ENCODE measurements at places on chromosomes 4 and X.

GRCh38 chr4:142379277-142380051 is 466.6 kb downstream of the INPP4B start:
- no peak for DNase-seq

- no peak for DNase-seq
Observed at GRCh38 chr4:68416591-68416990, 30.7 kb upstream of the TMPRSS11E start.

DNA sequence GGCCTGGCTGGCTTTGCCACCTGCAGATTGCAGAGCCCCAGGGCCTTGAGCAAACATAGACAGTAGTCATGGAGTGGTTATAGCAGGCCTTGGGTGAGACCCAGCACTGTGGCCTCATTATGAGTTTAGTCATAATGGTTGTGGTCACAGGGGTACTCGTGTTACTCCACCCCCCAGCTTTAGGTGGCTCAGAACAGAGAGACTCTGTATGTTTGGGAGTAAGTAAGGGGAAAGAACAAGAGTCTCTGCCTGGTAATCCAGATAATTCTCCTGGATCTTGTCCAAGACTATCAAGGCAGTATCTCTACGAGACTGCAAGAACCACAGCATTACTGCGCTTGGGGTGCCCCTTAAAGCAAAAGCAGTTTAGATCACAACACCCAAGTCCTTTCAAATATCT is 62.3 kb upstream of the SCRG1 start:
- DNase-seq, result no peak

DNA sequence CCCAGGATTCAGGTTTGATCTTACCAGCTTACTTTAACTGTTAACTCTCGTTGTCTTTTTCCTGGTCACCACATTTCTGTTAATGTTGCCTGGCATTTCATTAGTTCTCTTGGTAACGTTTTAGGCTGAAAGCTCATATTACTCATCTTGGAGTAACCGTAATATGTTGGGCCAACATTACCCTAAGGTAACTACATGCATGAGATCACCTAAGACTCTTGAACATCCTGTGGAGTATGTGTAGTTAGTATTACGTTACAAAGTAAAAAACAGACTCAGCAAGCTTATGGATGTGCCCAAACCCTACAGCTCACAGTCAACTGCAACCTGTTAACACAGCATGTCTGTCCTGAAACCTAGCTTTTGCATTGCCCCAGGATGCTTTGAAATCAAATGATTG is 203.3 kb upstream of the HS3ST1 start:
- no peak for DNase-seq

- DNase-seq, result no peak
Observed at GRCh38 chr4:158255727-158256324, 45.5 kb downstream of the TMEM144 start.

- no peak for DNase-seq
Observed at GRCh38 chr4:148052448-148052847, 320.6 kb downstream of the ARHGAP10 start.

GRCh38 chr4:1792832-1793495 is at the start of gene FGFR3:
Gene FGFR3, plus strand, starts transcription at chr4:1793293. Its CDS starts 642 bp downstream, at chr4:1793935.
- no peak for DNase-seq

DNA sequence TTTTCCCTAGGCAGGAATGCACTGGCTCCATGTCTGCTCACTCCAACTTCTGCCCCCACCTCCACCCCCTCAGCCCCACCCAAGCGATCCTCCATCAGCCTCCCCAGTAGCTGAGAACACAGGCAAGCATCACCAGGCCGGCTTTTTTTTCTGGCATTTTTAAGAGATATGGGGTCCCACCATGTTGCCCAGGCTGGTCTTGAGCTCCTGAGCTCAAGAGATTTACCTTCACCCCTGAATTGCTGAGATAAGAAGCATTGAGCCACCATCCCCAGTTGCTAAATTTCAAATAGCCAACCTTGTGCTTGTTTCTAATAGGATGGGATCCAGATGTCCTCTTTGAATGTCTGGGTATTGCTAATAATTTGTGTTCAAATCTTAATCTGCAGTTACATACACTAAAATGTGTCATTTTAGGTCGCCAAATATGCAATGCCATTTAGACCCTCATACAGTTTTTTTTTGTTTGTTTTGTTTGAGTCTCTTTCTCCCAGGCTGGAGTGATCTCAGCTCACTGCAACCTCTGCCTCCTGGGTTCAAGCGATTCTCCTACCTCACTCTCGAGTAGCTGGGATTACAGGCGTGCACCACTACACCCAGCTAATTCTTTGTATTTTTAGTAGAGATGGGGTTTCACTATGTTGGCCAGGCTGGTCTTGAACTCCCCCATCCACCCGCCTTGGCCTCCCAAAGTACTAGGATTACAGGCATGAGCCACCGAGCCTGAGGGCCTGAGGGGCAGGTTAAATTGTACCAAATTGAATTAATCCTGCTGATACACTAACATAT is 8.8 kb downstream of the LARP7 start:
- no peak for DNase-seq

DNA sequence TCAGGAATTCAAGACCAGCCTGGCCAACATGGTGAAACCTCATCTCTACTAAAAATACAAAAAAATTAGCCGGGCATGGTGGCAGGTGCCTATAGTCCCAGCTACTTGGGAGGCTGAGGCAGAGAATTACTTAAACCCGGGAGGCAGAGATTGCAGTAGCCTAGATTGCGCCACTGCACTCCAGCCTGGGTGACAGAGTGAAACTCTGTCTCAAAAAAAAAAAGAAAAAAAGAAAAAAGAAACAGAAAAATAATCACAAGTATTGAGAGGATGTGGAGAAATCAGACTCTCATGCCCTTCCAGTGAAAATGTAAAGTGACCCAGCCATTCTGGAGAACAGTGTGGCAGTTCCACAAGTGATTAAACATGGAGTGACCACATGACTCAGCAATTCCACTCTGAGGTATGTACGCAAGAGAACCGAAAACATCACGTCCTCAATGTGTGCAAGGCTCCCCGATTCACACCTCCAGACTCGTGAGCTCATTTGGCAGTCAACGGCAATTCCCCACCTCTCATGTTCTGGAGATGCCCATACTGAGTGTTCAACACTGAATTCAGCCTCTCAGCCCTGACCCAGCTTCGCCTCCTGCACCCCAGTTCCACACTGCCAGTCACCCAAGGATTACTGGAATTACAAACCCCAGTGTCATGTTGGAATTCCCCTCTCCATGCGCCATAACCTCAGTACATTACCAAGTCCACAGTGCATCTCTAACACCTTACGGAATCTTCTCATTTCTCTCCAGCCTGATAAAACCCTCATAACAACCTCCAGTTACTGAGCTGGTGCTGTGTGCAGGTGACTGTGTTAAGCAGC is 21.1 kb downstream of the ACOX3 start:
- peak; percentile 56 for DNase-seq

DNA sequence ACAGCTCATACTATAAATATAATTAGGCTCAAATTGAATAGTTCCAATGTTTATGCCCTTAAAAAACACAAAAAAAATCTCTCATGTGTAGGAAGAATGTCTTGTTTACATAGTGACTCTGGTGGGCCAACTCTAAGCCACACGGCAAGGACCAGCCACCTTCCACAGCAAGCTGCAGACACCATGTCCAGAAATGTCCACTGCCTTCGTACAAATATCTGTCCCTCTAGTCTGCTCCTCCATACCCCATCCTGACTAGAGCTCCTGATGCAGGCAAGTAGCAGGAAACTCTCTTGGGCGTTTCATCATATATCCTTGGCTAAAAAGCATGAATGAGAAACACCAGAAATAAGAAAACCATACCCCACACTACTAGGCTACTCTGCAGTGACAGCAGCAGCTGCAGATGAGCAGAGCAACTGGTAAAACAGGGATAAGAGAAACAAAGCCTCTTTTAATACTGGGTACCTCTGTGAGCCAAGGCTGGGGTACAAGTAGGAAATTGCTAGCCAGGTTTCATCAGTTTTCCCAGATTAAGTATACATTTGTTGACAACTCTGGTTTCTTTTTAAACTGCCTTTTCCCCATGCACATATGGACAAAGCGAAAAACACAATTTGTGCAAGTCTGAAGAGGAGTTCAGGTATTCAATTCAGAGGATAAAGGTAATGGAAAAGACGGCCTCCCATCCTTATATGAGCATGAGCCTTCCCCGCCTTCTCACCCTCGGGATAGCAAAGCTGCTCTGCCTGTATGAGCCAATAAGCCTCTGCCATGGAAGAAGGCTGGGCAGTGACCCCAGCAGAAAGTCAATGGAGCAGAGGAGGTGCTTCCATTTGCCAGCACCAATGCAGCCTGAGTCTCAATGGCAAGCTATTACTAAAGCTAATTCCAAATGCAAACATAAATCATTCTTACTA is 245.4 kb downstream of the DCLK2 start:
- DNase-seq, result no peak

GRCh38 chr4:119666653-119667091 is 38.1 kb upstream of the PDE5A start:
- no peak for DNase-seq

GRCh38 chr4:85807247-85807950 is 332.4 kb downstream of the ARHGAP24 start:
- DNase-seq, result no peak

DNA sequence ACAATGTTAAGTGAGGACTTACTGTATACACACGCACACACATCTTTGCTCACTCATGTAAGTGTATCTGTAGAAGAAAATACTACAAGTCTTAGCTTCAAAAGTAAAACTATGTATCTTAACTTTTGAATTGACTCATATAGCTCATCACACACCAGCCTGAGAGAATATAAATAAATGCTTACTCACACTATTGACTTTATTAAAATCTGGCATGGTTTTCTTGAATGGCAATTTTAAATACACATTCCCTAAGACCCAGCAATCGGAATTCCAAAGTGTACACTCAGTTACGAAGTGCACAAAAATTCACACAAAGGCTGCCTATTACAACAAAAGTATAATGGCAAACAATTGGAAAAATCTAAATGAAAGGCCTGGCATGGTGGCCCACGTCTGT is 2.0 kb downstream of the ERCC6L start:
- no peak for DNase-seq

DNA sequence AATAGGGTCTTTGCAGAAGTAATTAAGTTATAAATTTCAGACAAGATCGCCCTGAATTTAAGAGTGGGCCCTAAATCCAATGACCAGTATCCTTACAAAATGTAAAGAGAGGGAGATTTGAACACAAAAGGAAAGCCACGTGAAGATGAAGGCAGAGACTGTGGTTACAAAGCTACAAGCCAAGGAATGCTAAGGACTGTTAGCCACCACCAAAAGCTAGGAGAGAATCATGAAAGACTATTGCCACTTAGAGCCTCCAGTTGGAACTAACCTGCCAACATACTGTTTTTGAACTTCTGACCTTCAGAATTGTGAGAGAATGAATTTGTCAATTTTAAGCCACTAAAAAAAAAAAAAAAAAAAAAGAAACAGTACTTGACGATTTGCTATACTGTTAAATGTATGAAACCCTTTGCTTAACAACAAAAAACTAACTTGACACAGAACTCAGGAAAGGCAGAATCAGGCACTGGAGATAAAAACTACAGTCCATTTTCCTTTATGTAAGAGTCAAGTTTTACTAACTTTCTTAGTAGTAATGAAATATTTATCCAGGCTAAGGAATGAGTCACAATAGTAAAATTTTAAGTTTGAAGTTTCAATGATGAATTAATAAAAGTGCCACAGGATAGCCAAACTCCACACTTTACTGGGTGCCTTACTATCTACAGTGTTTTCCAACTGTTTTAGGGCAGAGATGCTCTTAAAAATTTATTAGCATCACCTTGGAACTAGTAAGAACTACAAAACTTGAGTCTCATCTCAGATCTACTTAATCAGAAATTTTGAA is 25.1 kb downstream of the DHX15 start:
- DNase-seq, result no peak

- no peak for DNase-seq
Observed at GRCh38 chrX:153004780-153005179, 10.9 kb upstream of the PNMA5 start.

DNA sequence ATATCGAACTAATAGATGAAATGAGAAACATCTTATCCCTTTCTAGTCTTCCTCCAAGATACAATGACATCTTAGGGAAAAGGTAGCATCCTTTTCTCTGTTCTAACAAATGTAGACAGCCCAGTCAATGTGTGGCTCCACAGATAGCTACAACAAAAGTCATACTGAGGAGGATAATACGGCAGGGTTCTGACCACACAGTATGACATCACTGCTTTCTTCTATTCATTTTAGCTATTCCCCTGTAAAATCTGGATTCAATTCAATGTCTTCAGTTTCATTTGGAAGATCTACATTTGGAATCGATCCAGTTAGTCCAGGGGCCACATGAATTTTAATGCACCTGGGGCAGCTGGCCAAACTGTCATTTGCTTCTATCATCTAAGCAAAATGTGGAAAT is 51.4 kb downstream of the ENOX2 start:
- no peak for DNase-seq

DNA sequence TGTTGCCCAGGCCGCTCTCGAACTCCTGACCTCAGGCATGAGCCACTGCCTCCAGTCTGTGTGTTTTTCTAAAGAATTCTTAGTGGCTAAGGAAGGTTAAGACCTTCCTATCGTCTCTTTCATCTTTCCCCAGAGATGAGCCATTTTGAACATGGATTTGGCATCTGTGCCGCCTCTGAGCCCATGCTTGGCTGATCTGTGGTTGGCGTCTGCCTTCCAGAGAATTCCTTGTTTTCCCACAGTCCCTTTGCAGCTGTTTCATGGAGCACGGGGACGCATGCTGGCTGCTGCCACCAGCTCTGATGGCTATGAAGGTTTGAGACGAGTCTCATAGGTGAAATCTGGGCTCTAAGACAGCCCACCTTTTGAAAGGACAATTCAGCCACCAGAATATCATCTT is 60.4 kb downstream of the SHROOM2 start:
- DNase-seq, result no peak

DNA sequence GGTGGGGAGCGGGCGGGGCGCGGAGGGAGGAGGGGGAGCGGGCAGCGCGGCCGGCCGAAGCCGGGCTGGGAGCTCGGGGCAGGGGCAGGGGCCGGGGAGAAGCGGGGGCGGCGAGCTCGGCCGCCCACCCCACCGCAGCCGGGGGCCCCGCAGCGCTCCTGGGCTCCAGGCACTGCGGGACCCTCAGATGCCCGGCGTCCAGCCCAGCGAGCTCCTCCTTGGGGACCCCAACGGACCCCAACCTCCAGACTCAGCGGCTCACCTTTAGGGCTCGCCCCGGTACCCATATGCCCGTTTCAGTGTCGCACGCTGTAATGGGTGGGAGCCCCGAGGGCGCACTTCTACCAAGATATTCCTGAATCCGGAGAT is 357 bp upstream of the ADGRG2 start:
- DNase-seq, result no peak

DNA sequence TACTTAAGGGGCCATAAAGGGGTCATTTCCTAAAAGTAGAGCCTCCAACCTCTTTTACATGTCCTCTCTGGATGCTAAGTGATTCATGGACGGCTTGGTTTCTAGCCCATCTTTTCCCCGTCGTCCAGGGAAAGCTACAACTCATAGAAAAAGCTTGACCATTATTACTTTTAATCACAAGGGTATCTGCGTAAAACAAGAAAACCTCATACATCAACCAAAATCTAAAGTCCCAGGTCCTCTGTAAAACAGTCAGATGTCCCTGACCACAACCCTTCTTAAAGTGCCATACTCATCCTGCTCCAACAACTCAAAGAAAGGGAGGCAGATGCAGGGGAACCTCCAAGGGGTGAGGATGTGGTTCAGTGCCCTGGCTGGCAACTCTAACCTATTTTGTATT is 29.6 kb downstream of the ADGRA3 start:
- no peak for DNase-seq

- DNase-seq, result no peak
Observed at GRCh38 chr4:37665333-37666320, 20.5 kb downstream of the RELL1 start.
